ENCODE measurements at places on chromosomes 3 and 15.

- DNase-seq, result no peak
Observed at GRCh38 chr3:170839518-170840100, 30.4 kb downstream of the RPL22L1 start.

DNA sequence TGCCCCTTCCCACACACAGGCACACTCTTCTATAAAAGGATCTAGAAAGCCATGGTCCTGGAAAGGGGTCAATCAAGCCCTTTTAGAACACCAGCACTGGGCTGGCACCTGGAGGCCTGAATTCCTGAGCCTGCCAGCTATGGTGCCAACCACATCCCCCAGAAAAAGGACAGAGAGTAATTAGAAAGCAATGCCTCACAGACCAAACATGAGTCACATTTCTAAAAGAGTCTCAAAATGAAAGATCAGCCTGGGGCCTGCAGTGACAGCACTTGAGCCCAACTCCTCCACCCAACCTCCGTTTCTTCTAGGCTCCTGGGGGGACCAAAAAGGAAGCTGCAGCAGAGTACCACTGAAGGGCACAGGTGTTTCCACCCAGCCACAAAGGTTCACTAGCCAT lies 14.1 kb downstream of the MYLK start:
- DNase-seq, result no peak

DNA sequence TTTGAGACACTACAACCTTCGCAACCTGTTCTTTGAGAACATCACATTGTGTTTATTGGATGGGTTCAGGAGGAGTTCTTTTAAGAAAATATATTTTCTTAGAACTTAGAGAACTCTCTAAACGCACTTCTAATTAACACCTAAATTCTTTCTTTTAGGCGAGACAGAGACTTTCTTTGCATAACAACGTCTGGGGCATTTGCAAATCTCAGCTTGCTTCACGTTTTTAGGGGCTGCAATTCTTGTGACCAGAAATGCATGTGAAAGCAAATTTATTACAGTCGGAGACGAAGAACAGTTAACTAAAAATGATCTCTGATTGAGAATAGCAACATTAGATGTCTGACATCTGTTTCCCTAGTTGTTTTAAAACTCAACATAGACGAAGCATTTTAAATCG lies 568.3 kb upstream of the ZNF717 start:
- DNase-seq, result no peak

DNA sequence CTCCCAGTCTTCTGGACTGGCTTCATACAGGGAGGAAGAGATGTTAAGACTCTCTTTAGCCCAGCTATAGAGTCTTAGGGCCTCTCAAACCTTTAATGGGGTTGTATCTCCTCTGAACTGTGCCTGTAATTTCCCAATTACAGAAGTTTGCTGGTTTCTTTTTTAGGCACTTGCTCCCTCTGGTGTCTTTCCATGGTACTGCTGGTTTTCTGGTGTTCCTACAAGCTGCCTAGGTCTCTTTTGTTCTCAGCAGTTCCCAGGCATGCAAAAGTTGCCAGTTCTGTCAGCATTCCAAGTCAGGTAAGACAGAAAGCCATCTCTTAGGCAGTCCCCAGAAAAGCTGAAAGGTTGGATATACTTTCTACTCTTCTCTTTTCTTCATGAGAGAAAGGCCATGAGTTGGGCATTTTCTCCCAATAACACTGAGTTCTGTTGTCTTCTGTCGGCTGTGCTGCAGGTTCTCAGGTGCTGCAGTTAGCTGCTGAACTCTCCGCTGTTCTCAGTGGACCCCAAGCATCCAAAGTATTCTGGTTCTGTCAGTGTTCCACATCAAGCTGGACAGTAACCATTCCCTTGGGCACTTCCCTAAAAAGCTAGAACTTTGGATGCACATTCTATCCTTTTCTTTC lies 54.4 kb upstream of the EHHADH start:
- DNase-seq, result no peak

- no peak for DNase-seq
Observed at GRCh38 chr15:78619022-78619950, 1.5 kb downstream of the CHRNA3 start.

- no peak for DNase-seq
Observed at GRCh38 chr3:148101061-148101460, 596.6 kb upstream of the AGTR1 start.

DNA sequence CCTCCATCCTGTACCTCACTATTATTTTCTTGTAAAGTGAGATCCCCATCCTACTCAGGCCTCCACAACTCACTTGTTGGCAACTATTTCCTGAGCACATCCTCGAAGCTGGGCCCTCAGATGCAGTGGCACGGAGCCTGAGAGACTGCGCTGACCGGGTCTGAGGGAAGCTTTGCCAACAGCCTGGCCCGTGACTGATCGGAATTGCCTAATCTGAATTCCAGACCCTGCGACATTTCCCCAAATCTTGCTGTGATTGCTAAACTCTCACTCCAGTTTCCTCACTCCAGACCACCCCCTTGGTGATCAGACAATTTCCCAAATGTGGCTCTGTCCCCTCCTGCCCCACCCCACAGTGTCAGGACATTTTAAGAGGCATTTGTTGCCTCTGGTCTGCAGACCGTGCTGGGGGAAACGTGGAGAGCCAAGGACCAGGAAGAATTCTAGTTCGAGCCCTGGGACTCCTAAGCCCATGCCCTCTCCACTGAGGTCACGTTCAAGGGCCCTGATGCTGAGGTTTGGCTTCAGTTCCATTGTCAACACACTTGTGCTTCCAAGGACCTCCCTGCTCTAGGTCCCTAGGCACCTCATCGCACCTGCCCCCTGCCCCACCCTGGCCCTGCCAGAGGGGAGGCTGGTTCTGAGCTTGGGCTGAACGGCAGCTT lies 22.8 kb downstream of the KLHL25 start:
- DNase-seq, result no peak

GRCh38 chr3:86152620-86153019 lies 838.3 kb downstream of the VGLL3 start:
- no peak for DNase-seq

DNA sequence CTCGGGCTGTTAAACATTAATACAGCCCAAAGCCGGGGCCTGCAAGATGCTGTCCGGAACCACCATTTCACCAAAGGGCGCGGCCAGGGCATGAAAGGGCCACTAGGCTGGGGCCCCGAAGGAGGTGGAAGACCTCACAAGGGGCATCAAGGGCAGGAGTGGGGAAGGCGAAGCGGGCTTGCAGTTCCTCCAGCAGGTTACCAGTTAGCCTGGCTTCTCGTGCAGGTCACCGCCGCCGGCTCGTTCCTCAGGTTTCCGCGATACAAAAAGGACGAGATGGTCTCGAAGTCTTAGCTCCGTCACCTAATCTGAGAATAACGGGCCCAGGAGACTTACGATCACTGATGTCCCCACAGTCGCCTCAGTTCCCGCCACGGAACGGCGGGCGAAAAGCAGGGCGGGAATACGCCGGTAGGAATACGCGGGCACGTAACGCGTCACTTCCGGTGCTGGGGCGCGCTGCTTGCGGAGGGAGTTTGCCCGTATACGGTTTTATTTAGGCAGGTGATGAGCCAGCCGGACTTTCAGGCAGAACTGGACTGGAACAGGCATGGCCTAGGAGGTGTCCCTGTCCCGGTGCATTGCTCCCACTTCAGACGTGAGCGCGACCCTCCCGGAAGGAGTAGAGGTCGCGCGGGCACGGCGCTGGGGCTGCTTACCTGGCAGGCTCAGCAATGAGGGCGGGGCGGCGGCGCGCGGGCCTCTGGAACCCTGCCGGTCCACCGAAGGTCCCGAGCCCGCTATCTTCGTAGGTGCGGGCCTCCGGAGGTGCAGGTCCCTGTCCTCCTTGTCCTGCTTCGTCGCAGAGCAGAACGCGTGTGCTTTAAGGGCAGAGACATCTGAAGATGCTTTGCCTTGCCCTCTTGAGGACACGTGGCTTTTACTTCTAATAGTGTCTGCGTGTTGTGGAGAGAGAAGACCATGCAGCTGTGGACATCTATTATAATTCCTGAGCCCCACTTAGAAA lies at the start of gene RFC4:
RFC4 (minus strand) TSS at position 394 of the 967 bp plus-strand sequence. CDS start 1,769 bp downstream, outside the sequence.
- DNase-seq, result peak; percentile 77

DNA sequence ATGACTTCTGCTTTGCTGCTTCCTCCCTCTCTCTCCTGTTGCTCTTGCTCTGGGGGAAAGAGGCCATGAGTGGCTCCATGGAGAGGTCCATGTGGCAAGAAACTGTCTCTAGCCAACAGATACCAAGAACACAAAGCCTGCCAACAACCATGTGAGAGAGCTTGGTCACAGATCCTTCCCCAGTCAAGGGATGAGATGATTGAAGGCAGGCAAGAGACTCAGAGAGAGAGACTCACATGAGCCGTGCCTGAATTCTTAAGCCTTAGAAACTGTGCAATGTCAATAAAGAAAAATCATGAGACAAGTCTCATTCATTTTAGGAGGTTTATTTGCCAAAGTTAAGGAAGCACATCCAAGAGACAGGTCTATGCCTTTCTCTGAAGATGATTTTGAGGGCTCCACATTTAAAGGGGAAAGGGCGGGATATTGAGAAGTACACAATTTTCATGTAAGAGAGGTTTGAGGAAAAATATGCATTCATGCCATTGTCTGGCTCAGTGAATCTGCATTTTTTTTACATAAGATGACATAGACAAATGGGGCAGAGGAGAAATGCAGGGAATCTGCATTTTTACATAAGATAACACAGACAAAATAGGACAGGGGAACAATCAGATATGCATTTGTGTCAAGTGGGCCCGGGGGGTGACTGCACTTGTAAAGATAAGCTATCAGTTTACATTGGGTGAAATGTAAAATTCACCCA lies 59.5 kb upstream of the SUCLG2 start:
- no peak for DNase-seq

- no peak for DNase-seq
Observed at GRCh38 chr3:17336291-17336690, 406.1 kb downstream of the TBC1D5 start.

DNA sequence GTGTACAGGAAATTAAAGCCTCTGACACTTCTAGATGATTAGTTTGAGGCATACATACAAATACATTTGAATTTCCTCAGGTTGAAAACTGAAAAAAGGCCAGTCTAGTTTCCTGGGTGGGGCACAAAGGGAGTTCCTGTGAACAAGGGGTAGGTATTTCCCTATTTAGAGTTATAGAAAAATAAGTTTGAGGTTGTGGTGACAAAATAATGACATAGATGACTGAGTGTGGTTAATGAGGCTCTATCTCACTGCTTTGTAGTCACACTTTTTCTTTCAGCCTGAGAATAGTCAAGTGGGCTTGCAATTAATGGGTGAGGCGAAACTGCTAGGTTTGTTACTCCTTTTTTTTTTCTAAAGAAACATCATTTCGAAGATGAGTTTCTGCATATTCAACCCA lies 4.3 kb downstream of the SLCO3A1 start:
- no peak for DNase-seq
